Activated T-cell treated with anti-CD3 and anti-CD28 coated beads, Interleukin-2, amount 50 U/mL, for 48 hours (primary cell): ENCODE measurements at places on chromosomes 3 and 15.

DNA sequence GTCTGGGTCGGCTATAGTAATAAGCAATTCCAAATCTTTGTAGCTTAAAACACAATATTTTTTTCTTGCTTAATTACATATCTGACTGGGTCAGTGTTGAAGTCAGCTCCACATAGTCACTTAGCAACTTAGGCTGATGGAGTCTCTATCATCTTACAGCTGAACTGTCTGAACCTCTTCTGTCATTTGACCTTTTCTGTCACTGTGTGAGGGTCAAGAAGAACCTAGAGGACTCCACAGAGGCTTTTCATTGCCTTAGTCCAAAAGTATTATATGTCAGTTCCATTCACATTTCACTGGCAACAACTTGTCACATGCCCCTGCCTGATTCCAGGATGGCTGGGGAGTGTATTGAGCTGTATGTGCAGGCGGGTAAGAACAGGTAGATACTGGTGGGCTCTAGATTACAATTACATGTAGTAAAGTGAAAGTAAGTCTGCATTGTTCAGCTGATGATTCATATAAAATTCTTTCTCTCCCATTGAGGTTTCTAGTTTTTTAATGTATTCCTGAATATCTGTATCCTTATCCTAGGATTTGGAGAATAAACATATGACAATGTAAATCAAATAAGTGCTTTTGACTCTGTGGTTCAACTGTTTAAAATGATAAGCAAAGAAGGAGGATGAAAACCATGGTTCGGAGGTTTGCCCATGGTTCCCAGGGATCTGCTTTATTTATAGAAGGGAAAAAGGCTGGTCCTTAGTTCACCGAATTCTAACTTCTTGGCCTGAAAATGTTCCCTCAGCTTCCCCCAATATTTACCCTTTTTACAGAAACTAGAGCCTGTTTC, 5.8 kb upstream of the ARPP21 start:
- no peak for DNase-seq

DNA sequence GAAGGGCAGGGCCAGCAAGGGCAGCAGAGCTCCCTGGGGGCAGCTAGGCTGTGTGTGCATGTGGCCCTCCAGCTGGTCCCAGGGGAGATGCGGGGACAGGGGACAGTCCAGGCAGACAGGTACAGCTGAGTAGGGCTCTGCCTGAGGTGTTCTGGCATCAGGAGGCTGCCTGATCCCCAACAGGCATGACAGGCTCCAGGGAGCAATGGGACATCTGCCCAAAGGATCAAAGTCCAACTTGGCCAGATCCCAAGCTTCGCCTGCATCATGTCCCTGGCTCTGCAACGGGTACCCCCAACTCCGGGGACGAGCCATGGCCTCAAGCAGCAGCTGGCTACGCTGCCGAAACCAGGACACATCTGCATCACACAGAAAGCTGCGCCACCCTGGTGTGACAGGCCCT, 21.8 kb downstream of the ATRIP start:
- no peak for DNase-seq

DNA sequence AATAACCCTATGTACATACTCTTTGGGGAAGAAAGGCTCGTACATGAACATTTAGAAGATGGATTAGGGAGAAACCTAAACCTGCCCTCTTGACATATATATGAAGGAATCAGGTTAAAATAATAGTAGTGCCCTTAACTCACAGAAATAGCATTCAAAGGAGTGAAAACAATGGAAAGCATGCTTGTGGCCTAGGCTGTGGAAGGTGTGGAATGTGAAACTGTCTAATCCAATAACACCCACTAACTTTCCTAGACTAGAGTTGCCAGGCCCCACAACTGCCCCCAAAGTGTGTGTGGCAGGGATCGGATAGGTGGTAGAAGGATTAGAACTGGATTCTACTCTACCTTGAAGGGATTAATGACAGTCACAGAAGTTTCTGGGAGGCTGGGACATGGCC, 317.4 kb upstream of the LRRFIP2 start:
- no peak for DNase-seq

- DNase-seq: no peak
These were observed 325 bp downstream of the ALCAM start for GRCh38 chr3:105367063-105367405.

GRCh38 chr3:170689893-170690660, 104.2 kb upstream of the SLC7A14 start:
- DNase-seq: peak; percentile 69

- DNase-seq: no peak
These were observed 170.3 kb downstream of the MOBP start for GRCh38 chr3:39637807-39638206.

- no peak for DNase-seq
These were observed 9.4 kb downstream of the NT5DC2 start for GRCh38 chr3:52524258-52524751.

- DNase-seq: no peak
These were observed 16.5 kb upstream of the PLOD2 start for GRCh38 chr3:146177519-146177918.

DNA sequence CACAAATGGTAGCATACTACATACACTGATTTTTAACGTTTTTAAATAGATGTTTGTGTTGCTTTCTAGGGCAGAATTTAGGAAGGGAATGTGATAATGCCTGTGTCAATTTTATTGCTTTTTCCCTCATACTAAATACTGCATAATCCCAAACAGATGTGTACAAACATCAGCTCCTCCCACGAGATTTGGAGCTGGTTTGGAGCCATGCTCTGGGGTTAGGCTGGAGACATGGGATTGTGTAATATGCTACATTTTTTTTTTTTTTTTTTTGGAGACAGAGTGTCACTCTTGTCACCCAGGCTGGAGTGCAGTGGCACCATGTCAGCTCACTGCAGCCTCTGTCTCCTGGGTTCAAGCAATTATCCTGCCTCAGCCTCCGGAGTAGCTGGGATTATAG, 80.1 kb downstream of the EBLN2 start:
- no peak for DNase-seq

DNA sequence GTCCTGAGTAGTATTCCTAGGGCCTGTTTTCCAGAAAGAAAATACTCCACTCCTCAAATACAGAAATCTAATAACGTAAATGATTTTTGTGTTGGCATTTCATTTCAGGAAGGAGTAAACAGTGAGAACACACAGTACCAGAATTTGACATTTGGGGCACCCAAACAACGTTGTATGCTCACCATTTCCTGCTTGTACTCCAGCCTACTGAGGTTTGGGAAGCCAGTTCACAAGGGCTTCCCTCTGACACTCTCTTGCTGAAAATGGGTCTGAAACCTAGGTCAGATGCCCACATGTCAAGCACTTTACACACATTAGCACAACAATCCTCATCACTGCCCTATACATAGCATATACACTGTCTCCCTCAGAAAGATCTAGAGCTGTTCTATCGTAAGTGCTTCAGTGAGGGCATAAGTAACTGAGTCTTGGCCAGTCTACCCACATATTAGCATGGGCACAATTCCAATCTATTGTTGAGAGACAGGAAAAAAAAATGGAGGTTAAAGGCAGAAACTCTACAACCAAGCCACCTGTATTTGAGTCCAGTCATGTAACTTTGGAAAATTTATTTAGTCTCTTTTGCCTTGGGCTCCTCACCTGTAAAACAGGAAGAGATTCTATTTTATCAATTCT, 43.5 kb upstream of the RSL24D1 start:
- DNase-seq: no peak

GRCh38 chr3:22351806-22352205, 600.8 kb upstream of the ZNF385D start:
- DNase-seq: no peak

DNA sequence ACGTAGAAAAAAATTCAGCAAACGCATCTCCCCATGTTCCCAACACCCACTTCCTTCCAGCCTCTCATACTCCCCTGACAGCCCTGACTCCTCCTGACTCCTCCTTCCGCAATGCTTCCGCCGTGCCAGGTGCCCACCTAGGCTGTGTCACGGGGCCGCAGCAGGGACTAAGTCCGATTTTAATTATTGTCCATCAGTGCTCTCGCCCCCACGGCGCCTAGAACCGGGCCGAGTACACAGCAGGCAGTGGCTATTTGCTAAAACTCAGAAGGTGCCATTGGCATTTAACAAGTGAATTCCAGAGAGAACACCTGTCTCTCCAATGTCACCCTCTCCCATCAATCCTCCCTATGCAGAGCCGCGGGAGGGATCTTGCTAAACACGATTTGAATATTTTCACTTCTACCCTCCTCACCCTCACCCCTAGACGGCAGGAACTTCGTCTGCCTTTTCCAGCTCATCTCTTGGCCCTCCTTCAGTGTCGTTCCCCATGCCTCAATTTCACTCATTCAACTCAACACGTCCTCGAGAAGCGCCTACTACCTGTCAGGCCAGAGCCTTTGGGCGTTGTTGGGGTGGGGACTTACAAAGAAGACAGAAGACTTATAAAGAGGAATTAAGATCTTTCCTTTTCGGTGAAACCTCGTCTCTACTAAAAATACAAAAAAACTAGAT, 11.5 kb upstream of the SHF start:
- DNase-seq: no peak

- no peak for DNase-seq
These were observed 83.3 kb downstream of the ZNF621 start for GRCh38 chr3:40608091-40608490.

DNA sequence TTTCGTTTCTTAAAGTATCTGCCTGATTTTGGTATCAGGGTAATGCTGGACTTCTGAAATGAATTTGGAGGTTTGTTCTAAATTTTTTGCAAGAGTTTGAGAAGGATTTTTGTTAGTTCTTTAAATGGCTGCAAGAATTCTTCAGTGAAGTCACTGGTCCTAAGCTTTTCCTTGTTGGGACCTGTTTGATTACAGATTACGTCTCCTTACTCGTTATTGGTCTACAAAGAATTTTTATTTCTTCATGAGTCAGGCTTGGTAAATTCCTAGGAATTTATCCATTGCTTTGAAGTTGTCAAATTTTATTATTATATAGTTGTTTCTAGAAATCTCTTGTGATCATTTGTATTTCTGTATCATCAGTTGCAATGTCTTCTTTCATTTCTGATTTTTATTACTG, 196.0 kb downstream of the DPH6 start:
- DNase-seq: no peak

- DNase-seq: peak; percentile 49
These were observed 951 bp downstream of the FNDC3B start for GRCh38 chr3:172040078-172040980.

DNA sequence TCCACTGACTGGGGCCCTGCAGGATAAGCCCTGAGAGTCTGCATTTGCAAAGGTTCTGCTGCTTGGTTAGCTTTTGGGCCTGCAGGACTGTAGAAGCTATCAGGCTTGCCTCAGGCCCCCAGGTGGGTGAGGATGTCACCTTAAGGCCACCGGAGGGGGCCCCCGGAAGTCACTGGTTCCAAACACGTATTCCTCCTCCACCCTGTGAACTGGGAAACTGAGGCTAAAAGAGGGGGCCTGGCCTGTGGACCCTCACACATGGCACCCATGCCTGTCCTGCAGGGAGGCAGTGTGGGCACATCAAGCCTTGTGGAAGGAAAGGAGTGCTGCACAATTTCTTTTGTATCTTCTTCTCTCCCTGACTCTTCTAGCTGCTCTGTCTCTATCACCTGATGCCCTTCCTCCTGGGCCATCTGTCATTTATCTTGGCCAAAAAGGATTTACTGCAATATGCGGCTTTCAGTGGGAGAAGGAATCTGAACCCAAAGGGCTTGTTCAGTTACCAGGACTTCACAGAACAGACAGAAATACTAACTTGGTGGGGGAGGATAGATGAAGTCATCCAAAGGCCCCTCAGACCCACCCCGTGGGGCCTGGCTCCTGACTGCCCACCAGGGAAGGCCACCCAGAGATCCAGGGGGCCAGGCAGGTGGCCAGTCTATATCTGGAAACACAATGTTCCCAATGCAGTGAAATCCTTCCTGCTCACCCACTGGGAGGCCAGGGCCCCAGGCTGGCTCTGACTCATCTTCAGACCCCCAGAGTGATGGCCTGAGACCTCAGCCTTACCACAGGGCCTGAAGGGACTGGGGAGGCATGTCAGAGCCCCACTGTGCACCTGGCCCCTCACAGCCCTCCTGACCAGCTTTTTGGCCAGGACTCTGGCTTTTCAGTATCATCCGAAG, 18.3 kb downstream of the UBAP1L start:
- DNase-seq: no peak

DNA sequence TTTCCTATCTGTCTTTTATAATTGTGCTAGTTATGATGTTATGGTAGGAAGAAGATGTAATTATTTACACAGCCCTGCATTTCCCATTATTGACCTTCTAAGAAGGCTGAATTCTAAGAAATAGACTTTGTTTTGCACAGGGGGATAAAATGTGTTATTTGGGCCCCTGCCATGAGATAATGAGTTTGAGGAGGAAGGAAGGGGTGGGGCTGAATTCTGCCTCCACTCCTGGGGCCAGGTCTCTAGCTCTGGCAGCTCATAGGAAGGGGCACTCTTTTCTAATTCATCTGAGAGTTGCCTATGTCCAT, 69.2 kb upstream of the GOLGA8B start:
- DNase-seq: no peak

- DNase-seq: peak; percentile 0
These were observed 94.2 kb downstream of the ADAMTS17 start for GRCh38 chr15:100247228-100248225.

- no peak for DNase-seq
These were observed 185.6 kb downstream of the RBMS3 start for GRCh38 chr3:29466442-29466841.

DNA sequence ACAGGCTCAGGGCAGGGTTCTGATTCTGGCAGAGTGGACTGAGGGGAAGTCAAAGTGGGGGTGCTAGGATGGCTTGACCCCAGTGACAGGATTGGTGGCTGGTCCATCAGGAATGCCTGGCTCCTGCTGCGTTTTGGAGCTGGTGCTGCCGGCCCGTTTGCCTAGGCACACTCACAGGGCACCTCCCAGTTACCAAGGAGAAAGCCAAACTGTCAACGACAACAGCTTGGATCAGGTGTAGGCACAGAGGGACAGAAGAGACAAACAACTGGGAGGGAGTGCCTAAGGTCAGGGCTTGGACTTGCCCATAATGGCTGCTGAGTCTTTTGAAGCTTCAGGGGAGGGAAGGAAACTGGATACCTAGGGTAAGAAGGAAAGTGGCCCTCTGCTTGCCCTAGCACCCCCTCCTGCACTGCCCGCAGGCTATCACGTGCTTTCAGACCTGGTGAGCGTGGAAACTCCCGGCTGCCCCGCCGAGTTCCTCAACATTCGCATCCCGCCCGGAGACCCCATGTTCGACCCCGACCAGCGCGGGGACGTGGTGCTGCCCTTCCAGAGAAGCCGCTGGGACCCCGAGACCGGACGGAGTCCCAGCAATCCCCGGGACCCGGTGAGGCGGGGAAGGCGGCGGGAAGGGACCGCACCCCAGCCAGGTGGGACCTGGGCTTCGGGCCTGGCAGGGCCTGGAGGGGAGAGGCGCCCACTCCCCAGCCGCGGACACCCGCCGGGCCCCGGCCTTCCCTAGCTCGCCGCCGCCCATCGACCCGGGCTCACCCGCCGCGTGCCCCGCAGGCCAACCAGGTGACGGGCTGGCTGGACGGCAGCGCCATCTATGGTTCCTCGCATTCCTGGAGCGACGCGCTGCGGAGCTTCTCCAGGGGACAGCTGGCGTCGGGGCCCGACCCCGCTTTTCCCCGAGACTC, 5.1 kb downstream of the DUOX1 start:
- no peak for DNase-seq
